ENCODE measurements at places on chromosomes 5 and 9.

GRCh38 chr5:80763873-80764647 lies 109.3 kb upstream of the DHFR start:
- no peak for DNase-seq

- DNase-seq, result no peak
These were observed 190.1 kb downstream of the PARP8 start for GRCh38 chr5:50856401-50857119.

DNA sequence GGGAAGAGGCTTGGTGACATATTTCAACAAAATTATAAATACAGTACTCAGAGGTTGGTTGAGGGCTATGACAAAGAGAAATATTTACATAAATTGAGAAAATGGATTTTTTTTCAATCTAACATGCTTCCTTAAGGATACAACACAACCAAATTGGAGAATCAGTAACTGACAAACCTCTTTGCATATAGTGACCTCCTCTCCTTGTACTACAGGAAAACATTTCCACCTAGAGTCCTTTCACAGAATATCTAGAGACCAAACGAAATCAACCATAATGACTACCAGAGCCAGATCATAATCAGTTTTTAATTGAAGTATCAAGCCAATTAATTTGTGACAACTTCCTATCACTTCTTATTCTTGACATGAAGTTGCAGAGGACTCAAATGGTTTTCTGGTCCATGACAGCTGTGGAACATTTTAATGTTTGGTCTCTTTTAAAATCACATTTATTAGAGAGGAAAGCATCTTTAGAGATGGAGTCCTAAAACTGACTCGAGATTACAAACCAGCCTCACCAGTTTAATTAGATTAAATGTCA lies 1636.5 kb upstream of the C9orf72 start:
- DNase-seq, result no peak

DNA sequence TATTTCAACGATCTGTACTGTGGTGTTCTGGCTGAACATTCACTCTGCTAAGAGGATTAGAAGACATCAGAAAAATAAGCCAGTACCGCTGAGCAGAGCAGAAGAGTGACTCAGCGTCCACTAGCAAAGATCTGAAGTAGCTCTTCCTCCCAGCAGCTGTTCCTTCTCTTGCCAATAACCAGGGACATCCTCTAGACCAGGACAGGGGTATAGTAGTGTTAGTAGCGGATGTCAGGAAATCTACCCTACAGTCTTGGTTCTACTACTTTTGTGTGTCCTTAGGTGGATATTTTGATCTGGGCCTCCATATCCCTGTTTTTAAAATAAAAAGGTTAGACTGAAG lies 103.6 kb downstream of the TSSK1B start:
- DNase-seq, result peak; percentile 4

- DNase-seq, result no peak
These were observed 20.0 kb downstream of the ANKRD33B start for GRCh38 chr5:10583663-10584572.

All from hepatic stellate cell (primary cell).